Caudate nucleus (tissue), 63 donors: ENCODE measurements at places on chromosomes 16 and 17.

GRCh38 chr16:47110939-47111338 is 32.8 kb downstream of the NETO2 start:
- no peak for DNase-seq

- DNase-seq, result no peak
These were observed 543 bp upstream of the GPS2 start for GRCh38 chr17:7315570-7316235.

GRCh38 chr17:63622574-63623390 is 565 bp downstream of the MAP3K3 start:
- no peak for DNase-seq

DNA sequence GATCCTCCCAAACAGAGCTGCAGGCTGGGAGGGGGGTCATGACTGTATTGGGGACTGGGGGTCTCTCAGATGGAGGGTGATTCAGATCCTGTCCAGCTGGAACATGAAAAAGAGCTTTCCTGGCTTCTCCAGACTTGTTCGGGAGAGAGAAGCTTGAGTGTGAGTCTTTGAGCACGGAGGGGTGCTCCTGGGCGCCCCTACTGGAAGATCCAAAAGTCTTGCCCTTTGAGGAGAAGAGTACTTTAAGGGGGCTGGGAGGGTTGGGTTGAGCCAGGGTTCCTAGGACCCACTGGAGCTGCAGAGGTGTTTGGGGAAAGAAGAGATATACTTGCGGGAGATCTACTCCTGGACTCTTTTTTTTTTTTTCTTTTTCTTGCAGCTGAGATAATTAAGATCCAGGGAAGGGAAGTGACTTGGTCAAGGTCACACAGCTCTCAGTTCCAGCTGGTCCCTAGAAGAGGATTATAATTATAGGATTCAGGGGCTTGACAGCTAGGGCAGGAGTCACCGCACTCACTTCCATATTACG is 8.4 kb downstream of the RARA start:
- no peak for DNase-seq

- DNase-seq, result no peak
These were observed 20.5 kb upstream of the TBX4 start for GRCh38 chr17:61431594-61432311.

DNA sequence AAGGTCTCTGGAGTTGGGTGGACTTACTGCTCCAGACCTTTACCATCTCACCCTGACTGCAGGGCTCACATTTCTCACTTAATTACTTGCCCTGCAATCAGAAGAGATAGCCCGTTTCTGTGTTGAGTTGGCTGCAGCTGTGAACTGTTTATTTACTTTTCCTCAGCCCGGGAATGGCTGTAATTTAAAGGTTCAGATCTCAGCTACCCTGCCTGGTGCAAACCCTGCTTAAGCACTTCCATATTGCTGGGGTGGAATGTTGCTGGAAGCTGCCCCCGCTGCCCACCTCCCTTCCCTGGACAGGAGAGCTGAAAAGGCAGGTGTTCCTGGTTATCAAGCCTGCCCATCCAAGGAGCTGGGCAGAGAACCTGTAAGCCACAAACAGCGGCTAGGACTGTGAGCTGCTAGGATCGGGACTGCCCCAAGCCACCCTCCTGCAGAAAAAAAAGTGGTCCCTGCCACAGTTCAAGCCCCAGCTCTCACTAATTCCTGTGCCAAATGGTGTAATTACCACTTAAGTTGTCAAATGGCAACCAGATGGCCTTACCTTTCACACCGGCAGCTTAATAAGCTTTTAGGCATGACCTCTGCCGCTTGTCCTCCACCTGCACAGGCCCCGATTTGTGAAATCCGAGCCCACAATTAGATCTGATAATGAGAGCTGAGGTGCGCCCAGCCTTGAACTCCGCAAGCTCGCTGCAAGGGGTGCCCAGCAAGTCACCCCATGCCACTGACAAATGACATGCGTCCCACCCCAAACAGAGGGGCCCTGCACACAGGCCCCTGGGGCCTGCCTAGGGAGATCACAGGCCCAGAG is 269.8 kb downstream of the C16orf95 start:
- no peak for DNase-seq

GRCh38 chr16:14198572-14198971 is 127.5 kb downstream of the MRTFB start:
- no peak for DNase-seq

DNA sequence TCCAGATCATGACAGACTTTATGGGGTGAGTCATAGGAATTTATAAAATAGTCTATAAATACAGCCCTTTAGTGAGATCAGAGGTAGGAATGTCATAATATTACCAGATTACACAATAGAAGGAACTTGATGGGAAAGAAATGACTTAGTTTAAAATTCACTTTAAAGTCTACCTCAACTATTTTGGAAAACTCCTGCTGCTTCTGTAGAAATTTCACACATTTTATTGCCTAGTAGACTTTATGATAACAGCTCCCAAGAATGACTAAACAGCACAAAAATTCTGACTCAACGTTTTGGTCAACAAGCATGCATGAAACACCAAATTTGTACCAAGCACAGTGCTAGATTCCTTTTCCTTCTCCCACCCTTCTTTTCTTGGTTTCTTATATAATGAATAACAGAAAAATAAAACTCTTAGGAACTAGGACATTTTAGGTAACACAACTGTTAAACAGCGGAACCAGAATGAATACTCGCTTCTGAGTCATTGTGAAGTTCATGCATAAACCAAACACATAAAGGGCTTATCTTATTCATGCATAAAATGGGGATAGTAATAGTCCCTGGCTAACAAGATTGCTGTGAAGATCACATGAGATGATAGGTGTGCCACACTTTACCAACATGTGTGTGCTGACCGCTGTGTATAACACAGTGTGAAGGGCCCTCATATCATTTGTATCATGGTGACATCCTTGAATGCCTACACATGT is 243.9 kb downstream of the CDH8 start:
- no peak for DNase-seq

DNA sequence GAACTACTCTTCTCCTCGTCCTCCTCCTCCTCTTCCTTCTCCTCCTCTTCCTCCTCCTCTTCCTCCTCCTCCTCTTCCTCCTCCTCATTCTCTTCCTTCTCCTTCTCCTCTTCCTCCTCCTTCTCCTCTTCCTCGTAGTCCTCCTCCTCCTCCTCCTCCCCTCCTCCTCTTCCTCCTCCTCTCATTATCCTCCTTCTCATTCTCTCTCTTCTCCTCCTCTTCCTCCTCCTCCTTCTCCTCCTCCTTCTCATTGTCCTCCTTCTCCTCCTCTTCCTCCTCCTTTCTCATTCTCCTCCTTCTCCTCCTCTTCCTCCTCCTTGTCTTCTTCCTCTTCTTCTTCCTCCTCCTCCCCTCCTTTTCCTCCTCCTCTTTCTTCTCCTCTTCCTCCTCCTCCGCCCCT is 4.1 kb upstream of the PITPNM3 start:
- DNase-seq, result no peak

DNA sequence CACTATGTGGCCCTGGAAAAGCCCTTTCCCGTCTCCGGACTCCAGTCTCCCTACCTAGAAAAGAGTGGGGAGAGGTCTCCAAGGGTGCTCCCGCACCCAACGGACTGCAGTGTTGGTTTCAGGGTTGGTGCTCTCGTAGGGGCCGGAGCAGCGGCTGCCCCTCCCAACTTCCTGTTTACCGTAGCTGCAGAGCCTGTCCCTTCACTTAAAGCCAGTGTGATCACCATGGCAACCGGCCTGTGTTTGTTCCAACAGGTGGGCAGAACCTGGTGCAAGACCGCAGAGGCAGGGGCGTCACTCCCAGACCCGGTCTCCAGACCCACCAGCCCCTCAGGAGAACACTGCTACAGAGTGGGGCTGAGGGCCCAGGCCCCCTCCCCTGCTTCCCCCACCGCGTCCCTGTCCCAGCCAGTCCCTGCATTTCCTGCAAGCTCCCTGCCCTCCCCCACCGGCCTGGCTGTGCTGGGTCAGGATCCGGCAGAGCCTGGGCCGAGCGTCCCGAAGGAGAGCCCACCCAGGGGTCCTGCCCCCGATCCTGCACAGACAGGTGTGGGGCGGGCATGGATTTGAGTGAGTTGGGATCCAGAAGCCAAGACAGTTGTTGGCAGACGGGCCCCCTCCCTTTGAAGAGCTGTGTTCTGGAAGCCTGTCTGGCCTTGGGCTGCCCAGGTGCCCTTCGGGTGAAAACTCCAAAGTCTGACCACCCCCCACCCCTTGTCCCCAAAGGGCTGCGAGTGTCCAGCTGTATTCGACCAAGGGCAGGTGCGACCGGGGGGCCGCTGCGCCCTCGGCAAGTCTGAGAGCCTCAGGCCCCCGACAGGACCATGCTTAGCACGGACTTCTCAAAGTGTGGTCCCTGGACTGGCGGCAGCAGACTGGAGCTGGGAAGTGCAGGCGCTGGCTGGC is 1.5 kb upstream of the BAIAP3 start:
- DNase-seq, result no peak

DNA sequence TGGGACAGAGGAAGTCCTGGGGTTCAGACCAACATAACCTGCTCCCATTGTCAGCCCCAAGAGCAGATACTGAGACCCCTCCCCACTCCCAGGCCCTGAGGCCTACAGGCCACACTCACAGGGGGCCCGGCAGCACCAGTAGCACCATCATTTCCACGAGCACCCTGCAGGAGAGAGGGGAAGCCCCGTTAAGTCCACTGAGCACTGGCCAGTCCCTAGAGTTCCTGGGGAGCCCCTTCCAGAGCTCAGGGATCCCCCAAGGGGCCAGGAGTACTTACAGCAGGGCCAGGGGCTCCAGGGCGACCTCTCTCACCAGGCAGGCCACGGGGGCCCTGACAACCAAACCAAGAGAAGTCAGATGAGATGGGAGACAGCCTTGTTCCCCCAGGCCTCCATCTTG is 5.4 kb downstream of the COL1A1 start:
- DNase-seq, result no peak

- DNase-seq, result no peak
These were observed at the start of gene G6PC1 for GRCh38 chr17:42900460-42901331. G6PC1 (plus strand) TSS chr17:42900799; CDS start chr17:42900877, 78 bp downstream.

GRCh38 chr16:57113042-57113453 is 20.7 kb downstream of the CPNE2 start:
- DNase-seq, result no peak

DNA sequence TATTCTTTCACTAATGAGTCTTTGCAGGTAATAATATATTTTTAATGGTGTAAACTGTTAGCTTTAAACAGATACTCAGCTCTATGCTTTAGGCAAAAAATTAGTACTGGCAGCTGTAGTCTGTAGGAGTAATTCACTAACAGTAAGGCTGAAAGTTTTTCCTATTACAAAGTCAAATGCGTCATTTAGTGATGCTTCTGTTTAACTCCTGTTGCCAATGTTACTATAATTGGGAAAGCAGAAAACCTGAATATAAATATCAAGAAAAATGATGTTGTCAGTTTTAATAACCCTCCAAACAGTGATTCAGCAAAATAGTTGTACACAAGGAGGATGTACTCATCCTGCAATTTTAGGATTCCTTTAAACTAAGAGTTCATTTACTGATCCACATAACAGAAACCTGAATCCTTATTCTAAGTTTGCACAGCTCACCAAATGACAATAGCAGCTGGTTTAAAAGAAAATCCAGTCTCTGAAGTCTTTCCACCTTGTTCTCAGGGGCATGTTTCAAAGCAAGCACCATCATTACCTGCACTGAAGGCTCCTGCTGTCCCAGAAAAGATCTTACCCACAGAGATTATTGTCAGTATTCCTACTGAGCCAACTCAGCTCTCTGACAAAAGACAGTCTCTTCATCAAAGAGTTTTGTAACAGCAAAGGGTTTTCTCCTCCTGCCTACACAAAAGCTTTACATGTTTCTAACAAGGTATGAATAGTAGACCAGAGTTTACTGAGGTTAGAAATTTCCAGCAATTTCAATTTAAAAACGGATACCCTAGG is 4.2 kb downstream of the CDR2 start:
- DNase-seq, result no peak

- no peak for DNase-seq
These were observed 321.4 kb downstream of the GRIN2A start for GRCh38 chr16:9860876-9861275.

DNA sequence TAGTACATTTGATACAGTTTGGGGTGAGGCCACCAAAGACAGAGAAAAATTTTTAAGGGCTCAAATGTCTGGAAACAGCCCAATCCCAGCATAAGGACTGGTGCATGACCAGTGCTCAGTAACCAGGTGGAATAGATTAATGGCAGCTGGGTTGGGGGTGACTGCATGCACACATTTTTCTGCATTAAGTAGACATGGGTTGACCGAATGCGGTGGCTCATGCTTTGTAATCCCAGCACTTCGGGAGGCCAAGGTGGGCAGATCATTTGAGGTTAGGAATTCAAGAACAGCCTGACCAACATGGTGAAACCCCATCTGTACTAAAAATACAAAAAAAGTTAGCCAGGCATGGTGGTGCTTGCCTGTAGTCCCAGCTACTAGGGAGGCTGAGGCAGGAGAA is 121.1 kb upstream of the HSBP1 start:
- no peak for DNase-seq
